Mammary epithelial cell (primary cell): ENCODE measurements at places on chromosomes 5 and 9.
A peak's percentile ranks its signal among the peaks of the same experiment; 100 is the strongest.

- no peak for DNase-seq
These were observed 118.6 kb upstream of the CXCL14 start for GRCh38 chr5:135697251-135697958.

- DNase-seq, result no peak
These were observed at the start of gene SLCO6A1 for GRCh38 chr5:102498271-102499034. Gene SLCO6A1, minus strand, starts transcription at chr5:102499001. Its CDS starts 157 bp downstream, at chr5:102498844.

DNA sequence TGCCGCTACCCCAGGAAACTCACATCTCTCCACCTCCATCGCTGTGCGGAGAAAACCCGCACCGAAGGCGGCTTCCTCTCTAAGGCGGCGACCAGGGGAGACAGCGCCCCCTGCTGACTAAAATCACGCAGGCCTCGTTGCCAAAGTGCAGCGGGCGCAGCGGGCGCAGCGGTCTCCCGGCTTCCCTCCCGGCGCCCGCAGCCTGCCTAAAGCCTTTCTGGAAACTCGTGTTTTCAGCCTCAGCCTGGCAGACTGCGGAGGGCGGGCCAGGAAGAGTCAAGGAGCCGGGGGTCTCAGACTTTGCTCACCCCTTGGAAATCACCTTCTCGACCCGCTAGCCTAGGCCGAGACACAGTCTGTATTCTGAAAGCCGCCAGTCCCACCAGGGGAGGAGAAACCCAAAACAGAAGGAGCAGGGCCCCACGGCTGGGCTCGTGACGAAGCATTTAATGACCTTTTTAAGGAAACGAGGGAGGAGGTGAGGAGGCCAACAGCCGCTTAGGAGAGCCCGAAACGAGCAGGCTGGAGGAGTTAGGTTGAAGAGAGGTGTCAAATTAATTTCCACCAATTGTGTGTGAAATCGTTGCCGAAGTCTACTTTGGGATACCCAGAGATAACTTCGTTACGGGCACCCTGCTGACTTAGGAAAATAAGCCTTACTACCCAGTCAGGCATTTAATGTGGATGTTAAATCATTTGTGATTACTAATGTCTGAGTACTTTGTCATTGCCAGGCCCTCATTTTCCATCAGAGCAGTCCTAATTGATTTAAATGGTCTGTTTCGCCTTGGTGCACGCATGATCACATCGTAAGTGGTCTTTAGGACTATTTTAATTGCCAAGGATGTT, 7.3 kb upstream of the FOXB2 start:
- DNase-seq, result no peak

DNA sequence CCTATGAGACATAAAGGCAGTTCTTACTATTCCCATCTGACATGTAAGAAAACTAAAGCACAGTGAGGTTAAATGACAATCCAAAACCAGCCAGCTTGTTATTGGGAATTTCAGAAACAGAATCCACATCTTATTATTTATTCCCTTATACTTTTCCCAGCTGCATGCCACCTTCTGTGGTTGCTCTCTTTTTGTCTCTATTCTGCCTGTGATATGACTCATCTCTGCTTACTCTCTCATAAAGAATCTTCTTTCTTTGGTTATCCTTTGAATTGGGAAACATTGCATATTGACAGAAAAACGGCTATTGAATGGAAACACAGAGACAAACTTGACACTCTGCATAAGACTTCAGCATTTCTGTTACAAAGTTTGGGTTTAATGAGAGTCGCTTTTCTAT, 183.2 kb downstream of the TLR4 start:
- DNase-seq, result peak; percentile 8

- DNase-seq, result peak; percentile 98
These were observed 17.7 kb upstream of the ANXA1 start for GRCh38 chr9:73133921-73134407.

DNA sequence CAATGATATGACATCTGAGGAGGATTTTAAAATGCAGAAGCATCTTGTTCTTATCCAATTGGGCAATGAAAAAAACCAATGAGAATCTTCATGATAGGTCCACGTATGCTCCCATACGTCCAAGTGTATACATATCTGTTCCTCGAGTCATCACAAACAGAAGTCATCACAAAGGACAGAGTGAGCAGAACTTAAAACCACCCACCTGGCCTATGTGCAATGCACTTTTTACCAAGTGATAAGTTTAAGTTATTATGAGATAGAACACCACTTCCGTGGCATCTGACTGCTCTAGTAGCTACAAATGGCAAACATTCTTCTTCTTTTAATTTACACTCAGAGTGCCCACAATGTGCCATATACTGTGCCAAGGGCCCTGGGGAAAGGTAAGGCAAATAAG, 82.4 kb downstream of the PPP2R2B start:
- DNase-seq, result no peak

GRCh38 chr9:76218886-76219445, 175.3 kb downstream of the RFK start:
- no peak for DNase-seq

GRCh38 chr5:1745796-1746370, 53.8 kb downstream of the MRPL36 start:
- DNase-seq, result no peak

GRCh38 chr5:24245821-24246220, 399.0 kb downstream of the CDH10 start:
- no peak for DNase-seq
